ENCODE measurements at places on chromosomes 3 and 15.
A peak's percentile ranks its signal among the peaks of the same experiment; 100 is the strongest.

GRCh38 chr15:42104095-42104891, 9.9 kb upstream of the PLA2G4D start:
- DNase-seq = no peak

- DNase-seq = no peak
Measured at GRCh38 chr15:100737214-100737613, 134.8 kb downstream of the ASB7 start.

GRCh38 chr3:44555723-44556122, 730 bp downstream of the ZKSCAN7 start:
- DNase-seq = no peak

- DNase-seq = no peak
Measured at GRCh38 chr3:183259621-183260020, 6.6 kb downstream of the B3GNT5 start.

DNA sequence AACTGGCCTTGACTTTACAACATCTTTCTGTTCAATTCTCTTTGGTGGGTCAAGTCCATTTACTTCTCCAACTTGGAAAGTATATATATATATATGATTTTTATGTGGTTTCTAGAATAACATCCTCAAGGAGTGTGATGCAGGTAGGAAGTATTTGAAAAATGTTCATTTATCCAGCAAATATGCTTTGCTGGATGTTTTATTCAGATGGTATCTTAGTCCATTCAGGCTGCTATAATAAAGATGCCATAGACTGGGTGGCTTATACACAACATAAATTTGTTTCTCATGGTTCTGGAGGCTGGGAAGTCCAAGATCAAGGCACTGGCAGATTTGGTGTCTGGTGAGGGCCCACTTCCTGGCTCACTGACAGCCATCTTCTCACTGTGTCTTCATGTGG, 168.7 kb upstream of the RASGRP1 start:
- no peak for DNase-seq

- DNase-seq = no peak
Measured at GRCh38 chr15:50140983-50141382, 21.9 kb upstream of the ATP8B4 start.

- no peak for DNase-seq
Measured at GRCh38 chr3:126342211-126342610, 15.0 kb downstream of the KLF15 start.

DNA sequence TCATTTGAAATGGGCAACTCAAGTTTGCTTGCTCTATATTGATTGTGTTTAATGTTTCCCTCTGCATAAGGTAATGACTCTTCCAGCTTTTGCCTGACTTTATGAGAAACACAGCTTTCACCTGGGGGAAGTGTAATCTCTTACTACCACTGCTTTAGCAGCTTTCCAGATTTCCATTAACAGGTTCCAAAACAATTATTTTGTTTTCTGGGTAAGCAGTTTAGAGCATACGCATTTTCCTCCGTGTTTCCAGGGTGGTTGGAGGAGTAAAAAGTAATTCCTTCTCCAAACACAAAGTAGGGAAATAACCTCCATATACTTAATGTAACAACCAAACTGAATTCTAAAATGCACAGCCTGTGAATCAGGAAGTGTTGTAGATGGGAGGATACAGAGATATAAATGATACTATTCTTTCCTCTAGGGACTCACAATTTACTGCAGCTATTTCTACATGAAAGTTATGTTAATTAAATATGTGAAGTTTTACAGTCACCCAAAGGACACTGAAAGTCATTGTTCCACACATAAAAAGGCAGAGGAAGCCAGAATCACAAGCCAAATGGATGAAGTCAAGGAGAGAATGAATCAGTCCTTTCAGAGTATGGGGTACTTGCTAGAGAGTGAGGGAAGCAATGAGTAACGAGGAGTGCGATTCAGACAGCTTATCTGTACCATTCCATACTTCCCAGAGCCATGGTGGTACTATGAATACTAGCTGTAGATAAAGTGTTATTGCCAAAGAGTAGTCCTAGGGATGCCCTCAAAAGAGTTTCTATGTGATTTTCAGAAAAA, 16.6 kb downstream of the ST3GAL6 start:
- DNase-seq = no peak

GRCh38 chr15:44216958-44217357, 21.9 kb upstream of the FRMD5 start:
- DNase-seq = no peak

GRCh38 chr15:56918046-56918938, at the start of gene TCF12:
Gene TCF12 (plus strand): TSS chr15:56918644. CDS start chr15:56919914, 1,270 bp downstream.
- DNase-seq = peak; percentile 81

DNA sequence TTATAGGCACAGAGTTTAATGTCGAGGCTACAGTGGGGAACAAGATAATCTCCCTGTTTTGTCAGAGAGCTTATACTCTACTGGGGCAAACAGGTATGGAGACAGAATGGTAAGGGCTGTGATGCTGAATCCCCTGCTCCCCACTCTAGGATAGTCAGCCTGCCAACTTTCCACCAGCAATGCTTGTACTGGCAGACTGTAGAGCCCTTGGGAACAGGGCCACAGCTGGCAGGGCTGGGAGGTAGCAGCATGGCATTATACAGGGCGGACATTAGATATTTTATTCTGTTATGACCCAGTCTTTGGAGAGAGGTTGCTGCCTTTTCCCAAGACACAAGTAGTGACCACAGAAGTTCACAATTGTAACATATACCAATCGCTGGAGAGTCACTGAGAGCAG, 91.2 kb downstream of the ARRDC4 start:
- no peak for DNase-seq

- DNase-seq = no peak
Measured at GRCh38 chr3:99842826-99843589, 25.3 kb downstream of the CMSS1 start.

GRCh38 chr3:190701096-190701532, 161.4 kb downstream of the GMNC start:
- DNase-seq = no peak

DNA sequence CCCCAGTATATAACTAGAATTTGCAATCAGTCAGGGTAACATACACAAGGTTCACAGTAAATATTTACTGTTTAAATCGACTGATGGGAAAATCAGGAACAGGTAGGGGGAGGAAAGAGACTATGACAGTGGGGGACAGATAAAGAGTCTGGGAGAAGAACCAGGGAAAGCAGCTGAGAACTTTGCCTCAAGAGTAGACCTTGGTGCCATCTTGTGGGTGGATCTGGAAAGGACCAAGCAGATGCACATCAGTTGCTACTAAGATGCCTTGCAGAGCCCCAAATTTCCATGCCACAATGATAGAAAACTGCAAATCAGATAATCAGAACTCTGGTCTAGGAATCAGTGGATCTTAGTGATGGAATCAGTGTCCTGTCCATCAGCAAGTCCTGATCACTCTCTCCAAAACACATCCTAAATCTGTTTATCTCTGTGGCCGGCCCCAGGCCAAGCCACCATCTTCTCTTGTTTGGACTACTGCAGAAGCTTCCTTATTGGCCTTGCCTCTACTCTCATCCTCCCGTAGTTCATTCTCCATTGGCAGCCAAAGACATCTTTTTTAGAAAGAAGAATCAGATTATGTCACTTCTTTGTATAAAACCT, 62.7 kb downstream of the PDE8A start:
- DNase-seq = peak; percentile 40

- no peak for DNase-seq
Measured at GRCh38 chr3:64508140-64508539, 179.7 kb downstream of the ADAMTS9 start.

DNA sequence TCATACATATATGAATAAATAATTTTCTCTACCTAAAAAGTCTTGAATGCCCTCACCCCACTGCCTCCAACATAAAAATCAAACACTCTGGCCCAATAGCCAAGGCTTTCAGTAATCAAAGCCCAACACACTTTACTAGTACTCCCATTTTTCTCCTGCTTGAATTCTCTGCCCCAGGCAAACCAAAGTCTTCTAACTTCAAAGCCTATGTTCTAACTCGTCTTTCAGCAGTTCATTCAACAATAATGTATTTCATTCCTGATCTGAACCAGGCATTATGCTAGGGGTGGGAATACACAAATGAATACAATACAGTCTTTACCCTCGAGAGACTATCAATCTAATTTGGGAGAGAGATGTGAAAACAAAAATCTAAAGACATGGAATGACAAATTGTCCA, 11.4 kb upstream of the ZNF592 start:
- no peak for DNase-seq

DNA sequence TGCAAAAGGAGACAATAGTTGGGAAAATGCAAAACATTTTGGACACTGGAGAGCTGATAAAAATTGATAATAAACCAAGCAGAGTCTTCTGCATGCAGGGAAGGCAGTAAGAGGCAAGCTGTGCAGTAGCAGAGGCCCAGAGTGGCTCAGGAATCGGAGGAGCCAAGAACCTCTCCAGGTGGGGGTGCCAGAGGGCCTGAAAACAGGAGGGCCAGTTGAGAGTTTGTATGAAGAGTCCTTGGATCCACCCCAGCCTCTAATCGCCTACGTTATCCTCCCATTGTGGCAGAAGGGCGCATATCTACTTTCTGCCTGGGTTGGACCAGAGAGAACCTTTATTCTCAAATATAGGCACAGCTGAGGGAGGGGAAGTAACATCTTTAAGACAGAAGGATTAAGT, 48.9 kb upstream of the RBP1 start:
- DNase-seq = no peak

DNA sequence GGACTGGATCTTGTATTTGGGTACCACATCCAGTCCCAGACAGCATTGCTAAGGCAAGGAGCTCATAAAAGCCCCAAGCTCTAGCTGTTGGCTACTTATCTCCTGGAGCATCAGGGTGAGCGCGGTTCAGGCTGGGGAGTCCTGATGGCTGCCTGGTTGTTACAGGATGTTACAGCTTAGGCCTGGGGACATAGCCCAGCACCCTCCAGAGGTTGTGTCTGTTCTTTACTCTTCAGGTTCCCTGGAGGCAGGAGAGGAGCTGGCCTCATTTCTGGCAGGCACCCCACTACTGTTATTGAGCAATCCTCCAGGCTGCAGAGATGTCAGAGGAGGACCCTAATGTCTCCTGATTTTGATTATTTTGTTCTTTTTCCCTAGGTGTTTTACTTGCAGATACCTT, 26.6 kb downstream of the APBA2 start:
- no peak for DNase-seq

DNA sequence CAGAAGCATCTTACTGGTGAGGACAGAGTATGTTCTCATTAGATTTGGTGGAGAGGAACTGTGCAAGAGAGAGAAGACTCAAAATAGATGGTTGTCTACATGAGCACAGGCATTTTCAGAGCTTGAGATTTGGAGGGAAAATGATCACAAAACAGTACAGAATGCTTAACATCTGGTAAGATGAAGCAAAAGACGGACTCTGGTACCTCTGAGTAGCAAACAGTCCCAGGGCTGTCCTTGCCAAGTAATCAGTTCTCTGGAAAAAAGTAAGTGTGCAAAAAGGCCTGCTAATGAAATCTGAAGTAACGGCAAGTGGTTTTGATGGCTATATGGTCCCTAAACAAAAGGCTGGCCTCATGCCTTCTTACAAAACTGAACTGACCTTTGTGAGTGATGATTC, 414.2 kb downstream of the CNTN4 start:
- DNase-seq = no peak

GRCh38 chr3:99413504-99413903, 224.9 kb upstream of the COL8A1 start:
- DNase-seq = no peak

GRCh38 chr15:53576841-53577240, 182.6 kb downstream of the WDR72 start:
- no peak for DNase-seq

DNA sequence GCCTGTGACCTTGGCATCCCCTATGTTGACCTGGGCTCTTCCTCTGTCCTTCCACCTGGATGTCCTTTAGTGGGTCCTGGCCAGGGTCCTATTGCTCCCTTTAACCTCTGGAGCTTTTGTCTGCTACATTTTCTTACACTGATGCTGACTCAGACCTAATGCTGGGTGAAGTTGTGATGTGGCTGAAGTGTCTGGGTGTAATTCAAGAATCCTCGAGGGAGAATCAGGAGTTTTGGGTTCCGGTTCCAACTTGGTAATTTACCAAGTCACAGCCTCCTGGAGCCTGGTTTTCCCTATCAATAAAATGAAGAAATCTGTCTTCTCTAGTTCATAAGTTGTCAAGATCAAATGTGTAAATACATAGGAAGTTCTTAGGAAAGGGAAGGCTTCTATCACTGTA, 25.6 kb downstream of the CEP19 start:
- DNase-seq = no peak

DNA sequence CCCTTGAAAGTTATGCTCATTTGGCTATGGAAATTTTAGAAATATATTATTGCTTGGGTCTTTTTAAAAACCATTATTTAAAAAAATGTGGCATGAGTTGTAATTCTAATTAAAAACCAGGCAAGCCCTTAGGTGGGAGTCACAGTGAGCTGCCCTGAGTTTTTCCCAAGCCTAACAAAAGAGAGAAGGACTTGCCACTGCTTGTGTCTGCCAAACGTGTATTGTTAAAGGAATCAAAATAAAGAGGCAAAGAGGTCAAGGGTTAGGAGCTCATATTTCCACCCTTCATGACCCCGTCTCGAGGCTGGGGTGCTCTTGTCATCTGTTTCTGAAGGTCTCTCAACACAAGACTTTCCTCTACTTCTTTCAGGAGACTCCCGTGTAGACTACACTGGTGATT, 321.1 kb downstream of the ZIC1 start:
- no peak for DNase-seq

All from activated CD4-positive, alpha-beta T cell treated with anti-CD3 and anti-CD28 coated beads, Interleukin-2, amount 50 U/mL, for 24 hours (primary cell).